ENCODE measurements at places on chromosomes 6 and 20. TPM values are rescaled to one million over a fixed set of nuclear protein-coding genes. Genes with fewer than 3 reads are reported as not detected.

Gene HCRTR2
- not detected for total RNA-seq

DNA sequence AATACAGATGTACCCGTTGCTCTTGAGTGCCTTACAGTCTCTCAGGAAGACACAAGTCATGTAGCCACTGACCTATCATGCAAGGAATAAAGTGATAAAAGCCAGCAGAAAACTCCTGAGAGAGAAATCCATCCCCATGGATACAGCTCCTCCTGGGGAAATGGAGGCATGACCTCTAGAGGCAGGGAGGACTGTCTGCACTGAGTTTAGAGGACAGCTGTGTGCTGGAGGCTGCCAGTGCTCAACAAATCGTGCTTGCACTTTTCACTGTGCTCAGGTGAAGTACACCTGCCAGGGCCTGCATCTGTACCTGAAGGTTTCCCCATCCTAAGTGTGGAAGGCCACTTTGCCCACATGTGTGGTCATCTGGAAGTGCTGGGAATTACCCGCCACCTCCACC, 12.1 kb downstream of the CD93 start:
- no peak overlapping the region for H3K4me3 ChIP-seq
- H3K36me3 ChIP-seq = no peaks in the 10 kb centered on the region
- no peaks in the 10 kb centered on the region for H3K27me3 ChIP-seq
- H3K4me1 ChIP-seq = no peaks in the 10 kb centered on the region

- peaks cover 12% of the 10 kb centered on the region for H3K4me1 ChIP-seq
- no peaks in the 10 kb centered on the region for H3K36me3 ChIP-seq
- H3K27ac ChIP-seq = no peak overlapping the region
- no peak for DNase-seq
- peaks cover 16% of the 10 kb centered on the region for H3K27me3 ChIP-seq
- no peak overlapping the region for H3K4me3 ChIP-seq
Observed at GRCh38 chr6:98827295-98828159, 6.8 kb upstream of the POU3F2 start.

DNA sequence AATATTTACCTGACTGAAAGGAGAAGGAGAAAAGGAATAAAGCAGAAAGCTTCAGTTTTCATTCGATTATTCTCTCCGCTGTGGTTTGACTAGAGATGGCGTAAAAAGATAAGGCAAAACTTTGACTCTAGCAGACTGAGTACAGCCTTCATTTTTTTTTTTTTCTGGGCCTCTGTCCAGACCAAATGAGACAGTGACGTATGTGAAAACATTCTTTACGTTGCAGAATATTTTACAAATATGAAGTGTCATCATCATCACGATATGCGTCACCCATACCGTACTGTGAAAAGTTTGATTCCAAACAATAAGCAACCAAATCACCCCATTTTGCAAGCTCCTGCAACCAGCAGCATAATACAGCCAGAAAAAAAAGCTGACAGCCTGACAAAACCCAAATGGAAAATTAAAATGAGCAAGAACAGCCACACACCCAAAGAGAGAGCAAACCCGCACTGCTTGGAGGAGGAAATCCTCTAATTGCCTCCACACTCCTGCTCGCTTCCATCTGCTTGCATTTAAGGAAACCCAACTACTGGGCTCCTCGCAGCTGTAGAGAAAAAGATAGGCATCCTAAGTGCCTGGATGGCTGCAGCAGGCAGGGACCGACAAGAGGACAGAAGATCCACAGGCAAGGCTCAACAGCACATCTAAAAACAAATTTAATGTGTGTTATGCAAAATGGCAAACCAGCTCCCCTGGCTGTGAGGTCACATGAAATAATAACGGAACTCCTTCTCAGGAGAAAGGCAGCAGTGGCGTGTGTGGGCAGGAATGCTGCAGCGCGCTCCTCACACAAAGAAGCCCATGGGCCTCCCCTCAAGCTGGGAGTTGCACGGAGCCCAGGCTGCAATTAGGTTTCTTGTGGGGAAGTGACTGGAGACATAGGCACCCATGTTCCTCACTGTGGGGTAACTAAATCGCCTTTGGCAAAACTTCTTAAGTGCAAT, 113.1 kb downstream of the FYN start:
- H3K27ac ChIP-seq = peak overlapping the region; percentile 84
- no peaks in the 10 kb centered on the region for H3K27me3 ChIP-seq
- no peak for DNase-seq
- H3K4me1 ChIP-seq = no peaks in the 10 kb centered on the region

Gene RIMS4
- total RNA-seq = 0.66 TPM

Gene KCNK16
- not detected for total RNA-seq

DNA sequence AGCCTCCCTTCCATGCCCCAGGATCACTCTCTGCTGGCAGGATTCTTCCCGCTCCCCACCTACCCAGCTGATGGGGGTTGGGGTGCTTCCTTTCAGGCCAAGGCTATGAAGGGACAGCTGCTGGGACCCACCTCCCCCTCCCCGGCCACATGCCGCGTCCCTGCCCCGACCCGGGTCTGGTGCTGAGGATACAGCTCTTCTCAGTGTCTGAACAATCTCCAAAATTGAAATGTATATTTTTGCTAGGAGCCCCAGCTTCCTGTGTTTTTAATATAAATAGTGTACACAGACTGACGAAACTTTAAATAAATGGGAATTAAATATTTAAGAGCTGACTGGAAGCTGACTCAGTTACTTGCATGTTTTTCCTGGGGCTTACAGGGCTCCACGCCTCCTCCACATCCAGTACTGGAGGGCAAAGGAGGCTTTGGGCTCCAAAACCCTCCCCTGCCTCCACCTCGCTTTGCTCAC, 24.3 kb upstream of the FANCE start:
- H3K4me1 ChIP-seq = no peaks in the 10 kb centered on the region
- peaks cover 4% of the 10 kb centered on the region for H3K36me3 ChIP-seq
- no peaks in the 10 kb centered on the region for H3K27me3 ChIP-seq
- DNase-seq = no peak
- no peak overlapping the region for H3K27ac ChIP-seq

GRCh38 chr6:152146385-152146784, 338.9 kb downstream of the ESR1 start:
- H3K27me3 ChIP-seq = no peaks in the 10 kb centered on the region
- no peak overlapping the region for H3K27ac ChIP-seq
- DNase-seq = no peak
- H3K4me1 ChIP-seq = no peaks in the 10 kb centered on the region
- peaks cover 9% of the 10 kb centered on the region for H3K36me3 ChIP-seq

GRCh38 chr6:134340179-134340975, 22.5 kb upstream of the SGK1 start:
- no peaks in the 10 kb centered on the region for H3K36me3 ChIP-seq
- no peak overlapping the region for H3K27ac ChIP-seq
- no peak for DNase-seq
